ENCODE measurements at places on chromosomes 16 and 17.

- no peak for DNase-seq
Observed at GRCh38 chr17:55479903-55480302, 31.3 kb downstream of the SMIM36 start.

GRCh38 chr17:9150446-9151090 is 129.3 kb downstream of the NTN1 start:
- no peak for DNase-seq

- no peak for DNase-seq
Observed at GRCh38 chr17:32020943-32021614, 13.9 kb downstream of the LRRC37B start.

GRCh38 chr17:57328109-57328882 is 72.0 kb downstream of the MSI2 start:
- DNase-seq, result no peak

GRCh38 chr16:84087466-84088151 is 29.1 kb downstream of the MBTPS1 start:
- no peak for DNase-seq

- no peak for DNase-seq
Observed at GRCh38 chr16:12207939-12208338, 231.4 kb downstream of the SNX29 start.

GRCh38 chr17:82595893-82596292 is 52.4 kb downstream of the WDR45B start:
- DNase-seq, result no peak

GRCh38 chr17:31425282-31426040 is 34.0 kb downstream of the RAB11FIP4 start:
- DNase-seq, result no peak

All from stimulated activated CD4-positive, alpha-beta T cell treated with anti-CD3 and anti-CD28 coated beads, Interleukin-12 subunit alpha, Interleukin-12 subunit beta, amount 100 ng/mL, for 24 hours (primary cell).